ENCODE measurements at places on chromosomes 7 and 10.
A peak's percentile ranks its signal among the peaks of the same experiment; 100 is the strongest.

GRCh38 chr7:41803569-41803968, 100.7 kb upstream of the INHBA start:
- no peak for DNase-seq

GRCh38 chr7:20114468-20114867, 102.7 kb downstream of the MACC1 start:
- DNase-seq, result peak; percentile 7

DNA sequence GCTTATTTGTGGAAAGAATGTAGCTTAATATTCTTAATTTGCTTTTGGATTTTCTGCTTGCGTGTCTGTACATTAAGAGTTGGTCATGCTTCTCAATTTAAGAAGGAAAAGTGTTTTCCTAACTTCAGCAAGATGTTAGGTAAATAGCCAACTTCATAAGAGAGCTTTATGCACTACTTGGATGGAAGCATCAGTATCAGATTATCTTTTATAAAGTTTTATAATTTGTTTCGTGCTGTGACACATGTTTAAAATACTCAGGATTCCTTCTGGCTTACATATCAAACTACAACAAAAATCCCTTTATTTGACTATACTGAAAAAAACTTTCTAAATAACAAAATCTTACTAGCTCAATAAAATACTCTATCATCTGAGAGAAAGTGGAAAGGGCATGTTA, 34.8 kb upstream of the AGR2 start:
- DNase-seq, result no peak

DNA sequence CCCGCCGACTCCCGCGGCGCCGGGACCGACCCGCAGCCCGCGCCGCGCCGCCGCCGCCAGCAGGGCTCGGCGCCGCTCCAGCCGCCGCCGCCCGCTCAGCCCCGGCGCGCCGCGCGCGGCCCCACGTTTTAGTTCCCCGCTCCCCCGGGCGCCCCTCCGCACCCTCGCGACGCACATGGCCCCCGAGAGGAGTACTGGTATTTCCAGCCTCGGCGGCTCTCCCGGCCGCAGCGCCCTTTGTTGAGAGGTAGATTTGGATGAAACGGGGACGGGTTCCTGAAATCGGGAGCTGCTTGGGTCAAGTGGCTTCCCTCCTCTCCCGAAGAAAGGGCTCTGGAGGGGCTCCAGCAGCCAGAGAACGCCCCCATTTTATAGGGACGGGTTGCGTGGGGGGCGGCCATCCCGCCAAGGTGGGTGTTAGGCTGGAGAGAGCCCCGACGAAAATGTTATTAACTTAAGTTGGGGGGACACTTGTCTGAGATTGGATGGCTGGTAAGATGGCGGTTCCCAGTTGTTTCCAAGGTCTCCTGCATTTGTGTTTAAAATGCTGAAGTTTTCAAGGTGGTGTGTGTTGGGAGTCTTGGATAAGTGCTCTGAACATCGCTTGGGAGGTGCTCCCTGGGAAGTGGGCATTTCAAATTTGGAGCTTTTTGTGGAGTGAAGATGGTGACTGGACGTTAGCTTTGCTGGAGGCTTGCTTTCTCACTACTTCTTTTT, 1.2 kb downstream of the BMI1 start:
- DNase-seq, result no peak

- DNase-seq, result no peak
Measured at GRCh38 chr7:113094517-113095249, 8.1 kb upstream of the GPR85 start.

- DNase-seq, result no peak
Measured at GRCh38 chr10:44418637-44419036, 33.7 kb upstream of the CXCL12 start.

DNA sequence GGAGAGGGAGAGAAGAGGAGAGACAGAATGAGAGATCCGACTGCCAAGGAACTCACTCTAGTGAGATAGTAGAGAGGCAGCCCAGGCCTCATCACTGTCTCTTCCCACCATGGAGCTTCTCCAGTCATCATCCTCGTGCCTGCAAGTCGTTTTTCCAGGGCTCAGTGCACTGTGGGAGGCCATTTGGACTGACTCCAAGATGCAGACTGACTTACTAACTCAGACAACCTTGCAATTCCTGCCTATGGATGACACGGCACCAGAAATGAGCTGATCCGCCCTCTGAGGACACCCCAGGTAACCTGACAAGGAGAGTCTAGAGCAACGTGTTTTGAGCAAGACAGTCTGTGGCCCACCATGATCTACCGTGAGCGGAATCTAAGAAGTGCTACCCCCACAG, 154.9 kb downstream of the GLI3 start:
- no peak for DNase-seq

- no peak for DNase-seq
Measured at GRCh38 chr7:74026406-74026902, 1.5 kb upstream of the ELN start.

DNA sequence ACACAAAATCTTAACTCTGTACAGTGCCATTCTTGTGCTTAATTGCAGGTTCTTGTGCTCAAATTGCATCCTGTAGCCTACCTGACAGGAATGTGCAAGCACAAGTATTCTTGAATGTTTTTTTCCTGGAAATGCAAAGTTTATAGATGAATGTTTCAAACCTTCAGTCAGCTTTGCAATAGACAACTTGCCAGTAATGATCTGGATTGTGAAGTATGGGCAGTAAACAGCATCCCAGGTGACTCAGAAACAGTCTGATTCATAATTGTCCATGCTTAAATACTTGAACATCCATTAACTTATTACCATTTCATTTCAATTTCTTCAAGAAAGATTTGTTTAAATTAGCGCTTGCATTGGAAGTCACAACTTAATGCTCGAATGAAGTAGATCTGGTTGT, 347.2 kb downstream of the SDK1 start:
- DNase-seq, result no peak

- no peak for DNase-seq
Measured at GRCh38 chr10:87507879-87508483, 3.3 kb downstream of the MINPP1 start.

DNA sequence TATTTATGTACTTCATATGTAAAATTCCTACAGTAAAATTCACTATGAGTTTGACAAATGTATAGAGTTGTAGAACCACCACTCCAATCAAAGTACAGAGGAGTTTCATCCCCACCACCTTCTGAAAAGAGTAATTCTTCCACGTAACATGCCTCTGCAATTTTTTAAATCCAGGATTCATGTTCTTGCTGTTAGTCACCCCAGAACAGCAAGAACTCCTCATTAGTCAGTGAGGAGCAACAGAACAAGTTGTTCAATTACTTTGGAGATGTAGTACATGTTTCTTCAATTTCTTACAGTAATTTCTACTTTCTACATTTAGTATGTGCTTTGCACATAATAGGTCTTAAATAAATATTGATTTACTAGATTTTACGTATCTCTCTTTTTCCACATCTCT, 248.1 kb downstream of the ABCA13 start:
- no peak for DNase-seq

- no peak for DNase-seq
Measured at GRCh38 chr10:51224671-51225161, 150.4 kb downstream of the PRKG1 start.

- DNase-seq, result no peak
Measured at GRCh38 chr10:21990449-21990848, 13.1 kb downstream of the DNAJC1 start.

DNA sequence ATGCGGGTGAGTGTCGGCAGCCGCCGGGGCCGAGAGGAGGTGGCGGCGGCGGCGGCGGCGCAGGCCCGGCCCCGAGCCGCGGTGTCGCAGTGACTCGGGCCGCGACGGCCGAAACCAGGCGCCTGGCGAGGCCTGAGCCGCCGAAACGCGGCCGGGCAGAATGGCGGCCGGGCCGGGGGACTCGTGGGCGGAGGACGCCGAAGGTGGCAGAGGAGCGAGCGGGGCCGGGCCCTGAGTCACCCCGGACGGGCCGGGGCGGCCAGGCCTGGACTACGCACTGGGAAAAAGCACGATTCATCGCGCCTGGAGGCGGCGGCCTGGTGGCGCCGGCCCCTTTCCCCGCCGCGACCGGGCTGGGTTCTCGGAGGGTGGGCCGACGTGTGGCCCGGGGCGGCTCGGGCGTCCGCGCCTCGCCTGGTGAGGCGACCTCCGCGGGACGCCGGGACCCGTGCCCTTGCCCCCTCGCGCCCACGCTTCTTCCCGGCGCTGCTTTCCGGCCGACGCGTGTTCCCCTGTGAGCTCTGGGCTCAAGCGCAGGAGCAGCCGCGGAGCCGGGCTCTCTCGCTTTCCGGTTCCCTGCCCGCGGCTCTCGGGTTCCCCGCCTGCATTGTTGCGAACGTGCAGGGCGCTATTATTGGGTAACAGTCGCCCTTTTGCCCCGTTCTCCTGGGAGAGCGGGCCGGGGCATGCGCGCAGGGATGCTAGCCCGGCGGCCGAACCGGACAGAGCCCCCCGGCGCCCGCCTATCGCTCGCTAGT, 500 bp downstream of the CUL1 start:
- peak; percentile 55 for DNase-seq

- DNase-seq, result no peak
Measured at GRCh38 chr7:113856010-113856409, 62.8 kb downstream of the PPP1R3A start.

GRCh38 chr10:47294057-47294456, 5.9 kb upstream of the GDF10 start:
- no peak for DNase-seq

- DNase-seq, result no peak
Measured at GRCh38 chr10:113414543-113414942, 138.3 kb upstream of the HABP2 start.

DNA sequence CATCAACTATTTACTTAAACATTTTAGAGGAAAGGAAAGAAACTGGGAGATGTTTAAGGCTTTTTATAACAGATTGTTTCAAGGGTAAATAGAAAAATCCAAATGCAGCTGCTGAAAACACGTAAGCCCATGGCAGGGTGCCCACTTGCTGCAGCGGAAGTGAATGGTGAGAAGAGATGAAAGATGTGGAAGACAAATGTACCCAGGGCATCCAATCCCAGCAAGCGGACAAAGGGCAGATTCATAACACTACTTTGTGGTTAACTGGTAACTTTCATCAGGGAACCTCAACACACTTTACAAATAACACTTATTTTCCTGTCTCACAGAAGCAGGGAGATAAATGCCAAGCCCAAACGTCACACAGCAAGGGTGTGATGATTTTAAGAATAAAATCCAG, 358.4 kb downstream of the KCNMA1 start:
- no peak for DNase-seq

DNA sequence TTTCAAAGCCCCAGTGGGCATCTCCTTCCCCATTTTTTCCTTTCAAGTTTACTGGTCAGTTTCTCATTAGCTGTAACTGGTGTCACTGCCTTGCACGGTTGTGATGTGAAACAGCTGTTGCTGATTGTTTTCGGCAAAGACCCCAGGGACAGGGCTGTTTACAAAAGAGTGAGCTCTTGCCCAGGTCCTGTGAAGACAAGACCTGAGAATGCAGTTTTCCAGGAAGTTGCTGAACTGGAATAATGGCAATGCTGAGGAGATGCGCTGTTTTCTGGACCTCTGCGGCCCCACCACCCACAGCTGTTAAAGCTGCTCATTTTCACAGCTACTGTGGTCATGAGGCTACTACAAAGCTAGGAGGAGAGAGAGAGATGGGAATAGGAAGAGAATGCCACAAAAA, 116.6 kb upstream of the RSU1 start:
- no peak for DNase-seq

GRCh38 chr7:27641581-27642230, 21.0 kb downstream of the HIBADH start:
- DNase-seq, result no peak

DNA sequence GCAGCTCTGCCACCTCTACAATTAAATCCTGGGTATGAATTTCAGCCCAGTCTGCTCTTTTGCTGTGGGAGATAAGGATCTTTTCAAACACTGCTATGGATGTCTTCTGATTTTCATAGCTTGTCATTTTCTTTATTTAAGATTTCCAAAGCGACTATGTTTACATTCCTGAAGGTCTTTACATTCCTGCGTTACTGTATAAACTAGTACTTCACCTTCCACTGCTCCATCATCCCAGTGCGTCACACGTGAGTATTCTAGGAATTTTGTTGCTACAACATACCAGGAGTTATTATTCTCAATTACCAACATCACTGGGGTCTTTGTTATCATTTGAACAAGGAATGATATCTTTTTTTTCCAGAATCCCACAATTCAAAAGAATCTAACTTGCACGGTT, 944.7 kb downstream of the SORCS3 start:
- DNase-seq, result no peak

DNA sequence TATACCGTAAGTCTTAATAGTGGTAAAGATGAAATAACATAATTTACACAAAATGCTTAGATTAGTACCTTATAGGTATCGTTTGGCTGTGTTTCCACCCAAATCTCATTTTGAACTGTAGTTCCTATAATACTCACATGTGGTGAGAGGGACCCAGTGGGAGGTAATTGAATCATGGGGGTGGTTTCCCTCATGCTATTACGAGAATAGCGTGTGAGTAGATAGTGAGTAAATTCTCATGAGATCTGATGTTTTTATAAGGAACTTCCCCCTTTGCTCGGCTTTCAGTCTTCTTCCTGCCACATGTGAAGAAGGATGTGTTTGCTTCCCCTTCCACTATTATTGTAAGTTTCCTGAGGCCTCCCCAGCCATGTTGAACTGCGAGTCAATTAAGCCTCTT, 426.3 kb upstream of the POT1 start:
- DNase-seq, result peak; percentile 91

GRCh38 chr7:138885383-138886147, 87.6 kb upstream of the ATP6V0A4 start:
- DNase-seq, result no peak

- DNase-seq, result peak; percentile 91
Measured at GRCh38 chr7:2508327-2509215, 11.0 kb upstream of the LFNG start.

GRCh38 chr10:50360077-50360850, 108.9 kb upstream of the ASAH2 start:
- no peak for DNase-seq
